Activated T-helper 9 cell treated with anti-CD3 and anti-CD28 coated beads, Interleukin-2, amount 50 U/mL, for 16 hours (primary cell): ENCODE measurements at places on chromosomes 4 and X.

DNA sequence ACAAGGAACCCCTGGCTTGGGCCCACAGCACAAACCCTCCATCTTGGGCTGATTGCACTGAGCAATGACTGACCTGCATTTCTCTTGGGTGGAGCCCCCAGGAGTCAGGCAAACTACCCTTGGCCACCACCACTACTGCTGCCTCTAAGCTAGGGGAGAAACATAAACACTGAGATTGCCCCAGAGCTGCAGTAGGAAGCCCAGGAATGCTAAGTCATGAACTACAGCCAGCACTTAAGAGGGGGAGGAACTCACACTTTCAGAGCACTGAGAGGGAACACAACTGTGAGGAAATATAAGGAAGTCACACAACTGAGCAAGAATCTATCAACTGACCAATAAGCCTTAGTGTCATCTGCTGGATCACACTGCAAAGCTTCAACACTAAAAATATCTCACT, 111.6 kb upstream of the PPP3CA start:
- no peak for DNase-seq

DNA sequence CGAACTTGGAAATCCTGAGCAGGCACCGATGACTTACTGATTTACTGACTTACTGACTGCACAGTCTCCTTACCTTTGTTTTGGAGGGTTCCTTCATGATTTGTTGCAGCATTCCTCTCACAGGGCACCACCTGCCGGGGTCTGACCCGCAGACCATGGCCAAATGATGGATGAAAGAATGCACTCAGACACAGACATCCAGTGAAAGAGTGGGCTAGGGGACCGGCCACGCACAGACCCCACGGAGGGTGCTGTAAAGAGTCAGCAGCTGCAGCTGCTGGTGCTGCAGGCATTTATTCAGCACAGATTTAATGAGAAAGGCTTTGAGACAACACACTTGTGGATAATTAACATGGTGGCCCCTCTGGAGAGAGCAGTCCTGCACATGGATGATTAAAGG, 3.4 kb downstream of the MAGEB5 start:
- DNase-seq = no peak

GRCh38 chr4:157013656-157014055, 42.1 kb upstream of the PDGFC start:
- no peak for DNase-seq

DNA sequence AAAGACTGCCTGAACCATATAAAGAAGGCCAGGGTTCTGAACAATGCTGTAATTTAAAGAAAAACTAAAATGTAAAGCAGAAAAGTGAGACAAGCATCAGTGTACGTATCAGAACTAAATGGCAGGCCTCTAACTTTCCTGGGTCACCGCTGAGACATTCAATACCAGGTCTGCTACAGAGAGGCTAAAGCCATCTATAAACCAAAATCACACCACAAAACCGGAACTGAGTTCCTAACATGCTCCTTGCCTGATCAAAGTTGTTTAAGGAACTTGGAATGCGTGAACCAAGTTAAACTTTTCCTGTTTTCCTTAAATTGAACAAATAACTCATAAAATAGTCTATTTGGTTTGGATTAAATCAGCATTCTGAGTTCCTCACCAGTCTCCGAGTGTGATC, 55.3 kb upstream of the TECRL start:
- no peak for DNase-seq

DNA sequence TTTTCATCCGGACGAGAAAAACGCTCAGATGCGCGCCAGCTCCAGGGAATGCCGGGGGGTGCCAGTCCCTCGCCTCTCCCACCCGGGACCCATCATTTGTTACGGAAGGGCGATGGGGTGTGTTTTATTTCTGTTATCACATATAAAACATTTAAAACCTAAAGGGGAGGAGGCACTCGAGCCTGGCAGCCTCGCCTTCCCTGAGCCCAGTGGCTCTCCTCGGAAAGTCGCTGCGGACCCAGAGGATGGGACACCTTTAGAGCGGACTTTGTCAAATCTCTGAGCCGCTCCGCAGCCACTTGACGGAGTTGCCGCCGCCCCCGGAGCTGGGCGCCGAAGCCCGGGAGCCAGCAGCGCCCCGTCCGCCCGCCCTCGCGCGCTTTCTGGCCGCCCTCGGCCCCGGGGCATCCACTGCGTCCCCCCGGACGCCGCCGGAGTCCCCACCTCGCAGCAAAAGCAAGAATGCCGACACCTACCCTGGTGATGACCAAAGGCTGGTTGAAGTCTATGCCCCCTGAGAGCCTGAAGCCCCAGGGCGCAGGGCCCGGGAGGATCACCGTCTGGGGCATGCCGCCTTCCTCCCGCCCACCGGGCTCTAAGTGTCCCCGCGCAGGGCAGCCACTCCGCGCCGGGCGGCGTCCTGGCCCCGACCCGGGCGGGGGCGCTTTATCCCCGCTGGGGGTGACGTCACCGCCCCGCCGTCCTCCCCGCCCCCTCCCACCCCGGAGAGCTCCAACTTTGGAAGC, at the start of gene PDLIM3:
TSS of gene PDLIM3 (minus strand) at position 642 of the 746 bp plus-strand sequence. CDS start at position 569, 73 bp downstream.
- DNase-seq = no peak

GRCh38 chr4:177256950-177257349, 52.7 kb upstream of the NEIL3 start:
- no peak for DNase-seq

GRCh38 chr4:98068495-98068894, 74.8 kb downstream of the STPG2 start:
- no peak for DNase-seq

- no peak for DNase-seq
Observed at GRCh38 chrX:103155201-103155600, 59.7 kb upstream of the BEX4 start.

DNA sequence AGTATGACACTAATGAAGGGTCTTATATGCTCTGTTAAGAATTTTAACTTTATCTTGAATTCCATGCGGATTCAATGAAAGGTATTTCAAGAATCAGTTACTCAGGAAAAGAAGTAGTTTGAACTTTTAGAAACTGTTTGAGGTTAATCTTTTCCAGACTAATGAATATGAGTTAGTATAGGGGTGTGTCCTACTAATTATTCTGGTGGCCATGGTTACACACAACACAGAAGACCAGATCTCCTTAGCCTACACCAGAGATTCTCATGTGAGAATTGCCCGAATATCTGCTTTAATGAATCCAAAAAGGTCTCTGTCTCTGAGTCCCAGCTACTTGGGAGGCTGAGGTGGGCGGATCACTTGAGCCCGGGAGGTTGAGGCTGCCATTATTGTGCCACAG, 100.4 kb downstream of the MMRN1 start:
- no peak for DNase-seq

GRCh38 chr4:73451404-73451803, 15.4 kb downstream of the AFP start:
- DNase-seq = no peak

GRCh38 chr4:15658136-15658770, 3.1 kb upstream of the FBXL5 start:
- DNase-seq = no peak

DNA sequence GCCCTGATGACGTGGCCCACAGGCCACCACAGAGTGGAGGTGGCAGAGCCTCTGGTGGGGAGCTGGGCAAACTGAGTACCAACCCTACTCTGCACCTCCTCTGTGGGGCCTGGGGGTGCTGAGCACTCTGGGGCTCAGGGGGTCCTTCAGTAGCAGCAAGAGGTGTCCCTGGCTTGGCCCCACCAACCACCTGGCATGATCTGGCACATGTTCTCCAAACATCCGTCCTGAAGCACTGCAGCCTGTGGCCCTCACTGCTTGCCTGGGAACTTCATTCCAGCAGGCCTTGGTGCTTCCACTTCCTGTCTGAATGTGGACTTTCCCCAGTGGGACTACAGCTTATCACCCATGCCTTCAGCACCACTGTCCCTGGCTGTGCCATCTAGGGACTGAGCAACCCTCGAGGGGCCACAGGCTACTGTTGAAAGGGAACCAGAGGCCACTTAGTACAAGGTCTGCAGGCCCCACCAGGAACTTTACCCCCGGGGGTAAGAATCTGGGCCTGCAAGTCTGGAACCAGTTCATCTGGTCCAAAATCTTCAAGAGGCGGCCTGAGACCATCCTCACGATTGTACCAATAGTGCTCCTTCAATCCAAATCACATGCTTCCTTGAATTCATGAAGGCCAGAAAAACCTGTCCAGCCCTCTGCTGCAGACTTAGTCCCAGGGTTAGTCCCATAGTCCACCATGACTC, 13.2 kb downstream of the TNIP2 start:
- no peak for DNase-seq

DNA sequence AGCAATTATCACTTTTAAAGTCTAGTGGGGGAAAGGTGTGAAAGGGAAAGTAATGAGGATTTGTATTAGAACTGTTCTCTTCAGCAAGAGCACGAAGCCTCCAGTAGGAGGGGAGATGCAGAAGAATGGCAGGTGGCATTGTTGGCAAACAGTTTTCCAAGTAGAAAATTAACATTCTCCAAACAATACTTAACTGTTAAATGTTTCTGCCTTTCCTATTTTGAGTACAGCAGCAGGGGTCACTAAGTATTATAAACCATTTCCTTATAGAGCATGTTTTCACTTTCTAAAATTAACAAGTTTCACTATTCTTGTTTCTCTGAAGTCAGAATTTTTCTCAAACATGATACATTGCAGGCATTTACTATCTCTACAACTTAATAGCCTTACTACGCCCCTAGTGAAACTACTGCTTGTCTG, 58.7 kb downstream of the LEF1 start:
- no peak for DNase-seq

DNA sequence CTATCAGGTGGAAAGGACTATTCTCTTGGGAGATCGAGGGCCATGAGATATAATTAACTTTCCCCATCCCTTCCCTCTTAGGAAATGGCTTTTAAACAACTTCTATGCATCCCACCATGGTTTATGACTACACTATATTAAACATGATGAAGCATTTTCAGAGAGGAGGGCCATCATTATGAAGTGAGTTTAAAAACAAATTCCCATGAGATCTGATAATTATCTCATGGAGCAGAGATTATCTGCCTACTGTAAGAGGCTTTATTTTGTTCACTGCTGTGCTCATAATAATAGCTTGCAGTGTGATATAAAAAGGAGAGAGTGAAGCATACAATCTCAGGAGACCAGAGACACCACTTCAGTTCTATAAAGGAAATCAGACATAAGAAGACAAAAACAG, 330.5 kb upstream of the ZFP42 start:
- DNase-seq = no peak

GRCh38 chr4:52957835-52958631, 95.9 kb downstream of the RASL11B start:
- DNase-seq = no peak

GRCh38 chr4:48949518-48950219, 36.4 kb upstream of the CWH43 start:
- no peak for DNase-seq

DNA sequence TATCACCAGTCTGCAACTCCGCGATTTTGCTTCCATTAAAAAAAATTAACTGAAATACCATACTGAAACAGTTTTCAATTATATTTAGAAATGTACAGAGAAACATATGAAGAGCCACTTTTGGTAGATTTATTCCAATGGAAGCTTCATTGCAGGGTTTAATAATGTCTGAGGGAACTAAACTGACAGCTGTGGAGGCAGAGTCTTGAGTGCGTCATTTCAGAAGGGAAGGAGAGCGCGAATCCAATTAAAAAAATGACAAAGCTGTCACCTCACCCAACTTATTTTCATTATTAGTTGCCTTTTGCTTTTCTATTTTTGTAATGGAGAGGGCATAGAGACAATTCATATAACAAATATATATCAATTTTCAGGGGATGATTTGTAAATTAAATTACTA, 104.0 kb downstream of the UNC5C start:
- no peak for DNase-seq

GRCh38 chr4:151294833-151295496, 18.0 kb downstream of the PRSS48 start:
- no peak for DNase-seq

GRCh38 chrX:25869761-25870160, 268.4 kb upstream of the MAGEB18 start:
- DNase-seq = no peak

DNA sequence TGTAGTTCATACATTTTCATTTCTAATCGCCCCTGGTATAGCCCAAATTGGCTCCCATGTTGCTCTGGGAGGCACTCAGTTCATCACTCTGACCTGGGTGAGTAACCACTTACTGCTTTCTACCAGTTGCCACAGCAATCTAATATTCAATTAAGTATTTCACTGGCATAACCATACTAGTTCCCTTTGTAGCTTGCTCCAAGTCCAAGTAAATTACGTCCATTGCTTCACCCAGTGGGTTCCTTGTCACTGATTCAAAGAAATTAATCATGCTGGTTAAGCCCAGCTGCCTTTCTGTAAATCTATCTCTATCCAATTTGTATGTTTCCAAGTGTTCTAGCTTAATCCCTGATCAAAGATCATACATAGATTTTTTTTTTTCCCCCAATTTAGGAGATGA, 92.0 kb upstream of the CBR4 start:
- no peak for DNase-seq
